ENCODE measurements at places on chromosomes 6 and 20.

- DNase-seq = no peak
Measured at GRCh38 chr20:13758884-13759283, 25.8 kb downstream of the ESF1 start.

DNA sequence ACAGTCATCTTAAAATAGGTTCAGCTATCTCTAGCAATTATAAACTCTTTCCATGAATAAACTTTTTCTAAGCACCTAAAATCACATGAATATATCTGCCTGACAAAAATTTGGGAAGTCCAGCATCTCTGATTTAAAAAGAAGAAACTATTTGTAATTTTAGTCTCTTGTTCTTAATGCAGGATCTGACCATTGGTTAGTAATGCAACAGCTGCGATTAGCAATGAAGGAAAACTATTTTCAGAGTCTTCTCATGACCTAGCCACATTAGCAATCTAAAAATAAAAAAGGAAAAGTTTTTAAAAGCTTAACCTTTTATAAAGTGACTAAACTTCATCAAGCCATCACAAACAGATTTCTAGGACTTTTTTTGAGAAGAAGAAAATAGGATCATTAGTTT, 97.5 kb downstream of the PTPRK start:
- DNase-seq = no peak

GRCh38 chr6:36688063-36688738, 9.4 kb upstream of the RAB44 start:
- DNase-seq = no peak

- DNase-seq = no peak
Measured at GRCh38 chr6:46688117-46688965, 656 bp downstream of the TDRD6 start.

DNA sequence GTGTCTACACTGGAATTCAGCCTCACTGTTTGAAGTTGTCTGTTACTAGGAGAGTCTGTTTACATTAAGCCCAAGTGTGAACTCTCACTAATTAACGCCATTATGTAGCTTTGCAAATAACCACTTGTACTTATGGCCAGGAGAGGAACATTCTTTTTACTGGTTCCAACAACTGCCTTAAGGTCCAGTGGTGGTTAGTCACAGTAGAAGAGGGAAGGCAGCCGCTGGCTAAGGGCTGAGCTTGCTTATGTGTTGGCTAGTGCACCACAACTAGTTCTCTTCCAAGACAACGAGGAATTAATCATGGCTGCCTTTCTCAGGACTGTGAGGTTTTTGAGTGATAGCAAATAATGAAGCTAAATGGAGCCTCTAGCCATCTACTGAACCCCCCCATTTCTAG, 14.9 kb upstream of the SLC22A23 start:
- DNase-seq = peak; percentile 35

DNA sequence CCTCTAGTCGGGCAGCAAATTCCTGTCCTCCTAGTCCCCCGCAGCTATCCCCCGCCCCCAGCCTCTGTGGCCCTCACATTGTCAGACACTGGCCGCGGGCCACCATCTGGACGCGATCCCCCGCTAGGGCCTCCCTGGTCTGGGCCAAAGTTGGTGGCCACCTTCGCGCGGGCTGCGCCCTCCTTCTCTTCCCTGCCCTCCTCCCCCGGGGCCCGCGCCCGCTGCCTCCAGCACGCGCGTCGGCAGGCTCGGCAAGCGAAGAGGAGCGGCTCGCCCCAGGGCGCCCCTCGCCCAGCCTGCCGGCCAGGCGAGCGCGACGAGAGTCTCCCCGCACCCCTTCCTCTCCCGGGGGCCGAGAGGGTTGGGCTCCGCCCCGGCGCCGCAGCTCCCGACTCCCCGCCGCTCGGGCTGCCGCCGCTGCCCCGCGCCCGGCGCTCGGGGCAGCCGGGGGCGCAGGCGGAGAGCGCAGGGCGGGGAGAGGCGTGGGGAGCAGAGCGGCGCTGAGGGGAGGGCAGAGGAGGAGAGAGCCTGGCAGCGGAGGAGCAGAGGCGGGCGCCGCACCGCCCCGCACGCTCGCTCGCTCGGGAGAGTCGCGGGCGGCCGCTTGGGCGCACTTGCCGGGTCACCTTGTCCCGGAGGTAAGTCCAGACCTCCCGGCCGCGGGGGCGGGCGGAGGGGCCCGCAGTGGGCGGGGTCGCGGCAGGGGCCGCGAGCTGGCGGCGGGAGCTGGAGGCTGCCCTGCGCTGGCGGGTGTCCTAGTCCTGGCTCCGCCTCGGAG, at the start of gene SYNDIG1:
TSS of gene SYNDIG1 (plus strand) at position 514 of the 778 bp plus-strand sequence. CDS start 73,469 bp downstream, outside the sequence.
- no peak for DNase-seq

DNA sequence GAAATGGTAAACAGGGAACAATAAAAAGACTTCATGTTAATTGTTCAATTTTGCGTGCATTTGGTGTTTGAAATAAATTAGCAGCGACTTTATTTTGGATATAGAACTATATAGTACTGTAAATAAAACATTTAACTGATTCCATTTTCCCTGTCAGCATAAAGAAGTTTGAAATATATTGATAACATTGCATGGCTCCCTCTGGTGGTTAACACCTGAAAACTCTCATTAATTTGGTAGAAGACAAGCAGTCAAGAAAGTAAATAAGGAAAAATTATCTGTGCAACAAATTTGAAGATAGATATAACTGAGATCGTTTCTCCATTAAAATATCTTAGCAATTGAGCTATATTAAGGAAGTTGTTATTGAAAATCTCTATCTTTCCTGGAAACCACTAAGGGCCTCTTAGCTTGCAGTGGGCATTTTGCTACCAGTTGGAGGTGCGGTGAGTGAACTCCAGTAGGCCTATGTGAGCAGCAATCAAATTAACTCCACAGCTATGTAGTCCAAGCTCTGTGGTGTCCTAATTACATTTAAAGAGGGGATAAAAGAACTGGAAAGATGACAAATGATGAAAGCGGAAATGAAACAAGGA, 435.7 kb upstream of the FKBP1C start:
- peak; percentile 67 for DNase-seq

- DNase-seq = peak; percentile 29
Measured at GRCh38 chr20:45413479-45413878, 2.5 kb upstream of the PIGT start.

- no peak for DNase-seq
Measured at GRCh38 chr20:60211618-60212463, 253.6 kb downstream of the CDH26 start.

GRCh38 chr20:58303547-58303946, 6.0 kb upstream of the RAB22A start:
- no peak for DNase-seq

- no peak for DNase-seq
Measured at GRCh38 chr20:41225091-41225490, 87.7 kb downstream of the PLCG1 start.

DNA sequence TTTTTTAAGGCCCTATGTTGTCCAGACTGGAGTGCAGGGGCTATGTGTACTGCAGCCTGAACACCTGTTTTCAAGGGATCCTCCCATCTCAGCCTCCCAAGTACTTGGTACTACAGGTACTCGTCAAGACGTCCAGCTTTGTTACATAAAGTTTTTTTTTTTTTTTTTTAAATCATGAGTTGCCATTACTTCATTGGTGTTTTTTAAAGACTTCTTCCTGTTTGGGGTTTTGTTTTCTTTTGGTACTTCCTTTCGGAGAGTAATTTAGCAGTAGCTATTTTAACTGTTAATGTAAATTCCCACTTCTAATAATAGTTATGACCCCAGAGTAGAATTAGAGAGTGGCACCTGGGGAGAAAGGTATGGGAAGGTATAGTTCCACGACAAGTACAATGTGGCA, 10.5 kb downstream of the ZNFX1 start:
- peak; percentile 50 for DNase-seq

DNA sequence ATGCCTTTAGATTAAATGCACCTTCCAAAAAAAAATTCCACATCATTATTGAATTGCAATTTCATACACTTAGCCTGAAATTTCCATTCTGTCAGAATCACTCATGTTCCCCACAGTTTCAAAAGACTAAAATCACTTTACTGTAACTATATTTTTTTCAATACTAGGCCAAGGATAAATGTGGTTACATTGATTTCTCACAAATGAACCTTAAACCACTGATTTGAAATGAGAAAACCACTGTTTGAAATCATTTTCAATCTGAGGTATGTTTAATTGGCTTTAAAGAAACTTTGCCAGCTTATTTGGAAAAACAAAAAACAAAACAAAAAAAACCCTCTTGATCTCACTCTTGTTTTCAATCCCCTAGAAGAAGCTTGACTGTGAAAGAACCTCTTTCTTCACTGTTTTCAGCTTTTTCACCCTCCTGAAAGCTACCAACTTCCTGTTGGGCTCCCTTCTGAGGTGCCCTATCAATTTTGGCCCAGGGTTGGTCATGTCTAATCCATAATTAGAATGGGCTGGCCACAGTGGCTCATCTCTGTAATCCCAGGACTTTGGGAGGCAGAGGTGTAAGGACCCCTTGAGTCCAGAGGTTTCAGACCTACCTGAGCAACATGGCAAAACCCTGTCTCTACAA, 242.5 kb downstream of the ADGRG6 start:
- DNase-seq = no peak

- DNase-seq = no peak
Measured at GRCh38 chr20:52754366-52754765, 217.8 kb upstream of the TSHZ2 start.

DNA sequence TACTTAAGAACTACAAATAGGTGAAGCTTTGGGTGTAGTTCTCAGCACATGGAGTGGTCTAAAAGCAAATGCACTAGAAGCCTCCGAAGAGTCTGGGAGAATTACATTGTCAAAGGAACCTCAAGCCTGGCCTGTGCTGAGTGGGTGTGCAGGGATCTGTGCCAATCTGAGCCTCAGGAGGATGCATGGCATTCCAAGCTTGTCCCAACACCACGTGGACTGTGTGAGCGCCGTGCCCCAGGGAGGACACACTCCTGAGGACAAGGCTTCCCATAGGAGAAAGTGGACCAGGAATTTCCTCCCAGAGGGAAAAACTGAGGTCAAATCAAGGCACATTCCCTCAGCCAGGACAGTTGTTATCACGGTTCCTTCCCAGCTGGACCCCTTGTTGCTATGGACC, 185.8 kb downstream of the QKI start:
- DNase-seq = no peak

DNA sequence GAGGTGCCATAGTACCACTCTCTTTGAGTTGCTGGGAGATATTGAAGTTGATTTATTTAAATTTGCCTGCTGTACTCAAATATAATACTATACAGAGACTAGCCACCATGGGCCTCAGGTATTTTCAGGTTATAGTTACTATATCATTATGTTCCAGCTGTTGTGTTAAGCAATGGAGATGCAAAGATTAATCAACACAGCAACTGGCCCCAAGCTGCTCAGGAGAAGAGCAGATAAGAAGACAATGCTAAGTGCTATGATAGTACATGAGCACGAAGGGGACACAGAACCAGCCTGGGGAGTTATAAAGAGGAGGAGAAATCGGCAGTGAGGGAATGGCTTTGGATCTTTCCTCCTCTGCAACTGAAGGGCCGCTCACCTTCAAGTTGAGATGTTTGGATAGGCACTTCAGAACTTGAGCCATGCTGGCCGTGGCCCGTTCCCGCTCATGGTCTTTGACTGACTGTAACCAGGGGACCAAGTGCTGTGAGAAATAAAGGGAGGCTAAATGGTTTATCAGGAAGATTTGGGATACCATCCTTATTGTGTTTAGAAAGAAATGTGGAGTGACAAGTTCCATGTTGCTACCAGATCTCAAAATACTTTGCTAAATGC, 24.3 kb upstream of the RPN2 start:
- DNase-seq = no peak

DNA sequence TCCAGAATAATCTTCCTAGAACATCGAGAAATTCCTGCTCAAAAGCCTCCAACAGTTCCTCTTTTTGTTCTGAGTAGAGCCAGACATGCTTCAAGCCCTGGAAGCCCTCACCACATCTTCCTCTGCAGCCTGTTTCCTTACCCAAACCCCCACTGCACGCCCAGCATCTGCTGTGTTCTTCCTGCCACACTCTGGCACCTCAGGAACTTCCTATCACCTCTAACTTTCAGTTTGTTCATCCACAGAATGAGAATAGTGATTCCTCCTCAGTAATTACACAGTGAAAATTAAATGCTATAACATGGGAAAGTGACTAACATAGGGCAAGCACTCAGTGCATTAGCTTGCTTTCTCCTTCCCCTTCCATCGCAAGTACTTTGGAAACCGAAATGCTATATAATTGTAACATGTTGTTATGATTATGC, 26.3 kb downstream of the C6orf89 start:
- no peak for DNase-seq

DNA sequence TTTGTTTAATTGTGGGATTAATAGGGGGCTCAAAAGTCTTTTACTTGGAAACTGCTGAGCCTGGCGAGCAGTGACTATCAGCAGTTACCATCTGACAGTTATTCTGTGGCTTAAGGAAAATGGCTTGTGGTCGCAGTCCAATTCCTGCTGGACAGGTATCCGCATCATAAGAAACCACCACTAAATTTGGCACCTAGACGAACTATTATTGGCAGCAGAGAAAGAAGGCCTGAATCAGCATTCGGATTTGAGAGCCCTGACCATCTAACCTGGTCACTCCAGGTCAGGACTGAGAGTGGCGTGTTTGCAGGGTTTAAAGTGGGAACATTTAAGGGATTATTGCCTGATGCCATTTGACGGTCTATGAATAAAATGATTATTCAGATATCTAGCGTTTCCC, 146.4 kb downstream of the RPS12 start:
- no peak for DNase-seq

- DNase-seq = no peak
Measured at GRCh38 chr6:137877606-137878005, 10.5 kb downstream of the TNFAIP3 start.

- DNase-seq = no peak
Measured at GRCh38 chr6:141675957-141676356, 456.8 kb upstream of the GJE1 start.

DNA sequence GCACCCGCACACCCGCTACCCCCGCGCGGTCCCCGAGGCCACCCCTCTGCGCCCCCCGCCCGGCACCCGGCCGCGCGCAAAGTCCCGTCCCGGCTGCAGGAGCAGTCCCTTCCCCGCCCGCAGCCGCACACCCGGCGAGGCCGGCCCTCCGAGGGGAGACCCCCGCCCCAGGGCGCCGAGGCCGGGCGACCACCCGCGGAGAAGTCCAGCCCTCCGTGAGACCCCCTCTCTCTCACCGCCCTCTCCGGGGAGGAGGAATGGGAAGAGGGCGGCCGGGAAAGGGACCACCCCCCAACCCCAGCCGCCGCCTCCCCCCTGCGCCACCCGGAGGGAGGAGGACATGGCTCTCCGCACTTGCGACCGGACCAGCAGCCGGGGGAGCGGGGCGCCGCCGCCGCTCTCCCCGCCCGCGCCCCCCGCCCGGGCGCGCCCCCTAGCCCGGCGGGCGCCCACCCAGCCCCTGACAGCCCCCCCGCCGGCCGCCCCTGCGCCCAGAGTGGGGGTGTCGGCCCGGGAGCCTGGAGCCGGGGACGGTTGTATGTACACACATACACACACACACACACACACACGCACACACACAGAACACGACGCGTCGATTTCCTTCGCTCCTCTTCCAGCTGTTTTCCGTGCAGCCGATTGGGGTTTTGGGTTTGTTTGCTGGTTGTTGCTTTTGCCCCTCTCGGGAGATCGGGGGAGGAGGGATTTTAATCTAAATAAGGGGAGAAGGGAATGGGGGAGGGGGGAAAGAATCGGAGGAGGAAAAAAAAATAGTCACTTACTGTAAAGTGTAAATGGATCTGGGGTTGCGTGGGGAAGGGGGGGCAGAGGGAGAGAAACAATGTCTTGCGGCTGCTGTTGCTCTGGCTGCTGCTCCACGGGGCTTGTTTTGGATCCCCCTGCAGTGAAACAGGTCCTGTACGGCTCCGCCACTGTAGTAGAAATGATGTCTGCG, at the start of gene ATXN1:
TSS of gene ATXN1 (minus strand) at position 945 of the 955 bp plus-strand sequence.
- peak; percentile 55 for DNase-seq

- DNase-seq = no peak
Measured at GRCh38 chr6:101458826-101459225, 65.3 kb downstream of the GRIK2 start.
